Activated naive CD4-positive, alpha-beta T cell treated with anti-CD3 and anti-CD28 coated beads for 36 hours (primary cell): ENCODE measurements at places on chromosomes 4 and X.

GRCh38 chrX:88886908-88887307 is 139.9 kb downstream of the CPXCR1 start:
- no peaks in the 10 kb centered on the region for H3K4me1 ChIP-seq
- H3K27me3 ChIP-seq, result no peaks in the 10 kb centered on the region
- no peak overlapping the region for H3K4me3 ChIP-seq
- H3K27ac ChIP-seq, result no peak overlapping the region
- no peak for DNase-seq

DNA sequence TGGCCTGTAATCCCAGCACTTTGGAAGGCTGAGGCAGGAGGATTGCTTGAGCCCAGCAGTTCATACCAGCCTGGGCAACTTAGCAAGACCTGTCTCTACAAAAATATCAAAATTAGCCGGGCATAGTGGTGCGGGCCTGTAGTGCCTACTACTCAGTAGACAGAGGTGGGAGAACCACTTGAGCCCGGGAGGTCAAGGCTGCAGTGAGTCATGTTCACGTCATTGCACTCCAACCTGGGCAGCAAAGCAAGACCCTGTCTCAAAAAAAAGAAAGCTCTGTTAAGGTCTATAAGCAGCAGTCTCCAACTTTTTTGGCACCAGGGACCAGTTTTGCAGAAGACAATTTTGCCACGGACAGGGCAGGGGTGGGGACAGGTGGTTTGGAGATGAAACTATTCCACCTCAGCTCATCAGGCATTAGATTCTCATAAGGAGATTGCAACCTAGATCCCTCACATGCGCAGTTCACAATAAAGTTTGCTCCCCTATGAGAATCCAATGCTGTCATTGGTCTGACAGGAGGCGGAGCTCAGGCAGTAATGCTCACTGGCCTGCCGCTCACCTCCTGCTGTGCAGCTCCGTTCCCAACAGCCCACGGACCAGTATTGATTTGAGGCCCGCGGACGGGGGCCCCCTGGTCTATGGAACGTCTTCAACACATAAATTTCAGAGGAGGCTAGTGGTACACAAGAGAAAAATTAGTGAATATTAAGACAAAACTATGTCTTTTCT is 67.9 kb downstream of the KLHL8 start:
- no peaks in the 10 kb centered on the region for H3K4me1 ChIP-seq
- no peaks in the 10 kb centered on the region for H3K36me3 ChIP-seq
- H3K4me3 ChIP-seq, result no peak overlapping the region
- no peaks in the 10 kb centered on the region for H3K27me3 ChIP-seq
- DNase-seq, result no peak
- H3K27ac ChIP-seq, result no peak overlapping the region

DNA sequence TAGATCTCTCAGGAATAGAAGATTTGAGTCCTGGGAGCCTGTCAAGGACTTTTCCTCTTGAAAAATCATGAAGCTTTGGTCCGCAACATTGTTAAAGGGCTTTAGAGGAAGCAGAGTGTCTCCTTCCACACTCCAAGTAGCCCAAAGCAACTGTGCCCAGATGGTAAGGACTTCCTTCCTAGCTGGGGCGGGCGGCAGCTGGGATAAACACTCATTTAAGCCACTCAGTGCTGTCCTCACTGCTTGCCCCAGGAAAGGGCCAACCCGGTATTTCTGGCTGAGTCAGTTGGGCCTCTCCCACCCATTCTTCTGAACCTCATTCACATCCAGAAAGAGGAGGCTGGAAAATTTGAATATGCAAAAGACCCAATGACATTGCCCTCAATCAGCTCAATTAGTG is 144.3 kb downstream of the CHIC2 start:
- no peak for DNase-seq
- H3K27me3 ChIP-seq, result peaks cover 6% of the 10 kb centered on the region
- no peaks in the 10 kb centered on the region for H3K36me3 ChIP-seq
- H3K4me1 ChIP-seq, result no peaks in the 10 kb centered on the region
- no peak overlapping the region for H3K4me3 ChIP-seq

GRCh38 chr4:136768925-136769275 is 763.4 kb downstream of the PCDH18 start:
- no peak overlapping the region for H3K4me3 ChIP-seq
- H3K36me3 ChIP-seq, result no peaks in the 10 kb centered on the region
- H3K4me1 ChIP-seq, result no peaks in the 10 kb centered on the region
- no peak for DNase-seq
- no peak overlapping the region for H3K27ac ChIP-seq
- H3K27me3 ChIP-seq, result no peaks in the 10 kb centered on the region

GRCh38 chr4:8850830-8851188 is 20.8 kb downstream of the HMX1 start:
- H3K36me3 ChIP-seq, result no peaks in the 10 kb centered on the region
- no peak overlapping the region for H3K27ac ChIP-seq
- H3K4me1 ChIP-seq, result no peaks in the 10 kb centered on the region
- no peak for DNase-seq

DNA sequence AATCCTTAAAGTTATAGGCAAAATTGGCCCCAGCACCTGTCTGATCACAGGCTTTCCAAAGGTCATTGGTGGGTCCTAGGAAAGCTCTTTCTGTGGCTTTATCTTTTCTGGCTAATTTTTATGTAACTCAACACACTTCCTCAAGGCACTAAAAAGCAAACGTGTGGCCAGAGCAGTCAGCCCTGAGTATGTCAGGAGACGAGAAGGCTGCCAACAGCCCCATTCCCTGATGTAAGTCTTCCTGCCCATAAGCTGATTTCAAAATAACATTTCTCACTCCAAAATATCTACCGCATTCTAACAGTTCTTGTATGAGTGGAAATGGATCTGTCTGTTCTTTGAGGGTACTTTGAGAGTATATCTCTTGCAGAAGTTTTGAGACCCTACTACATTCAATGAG is 25.5 kb upstream of the FUNDC1 start:
- no peak overlapping the region for H3K27ac ChIP-seq
- H3K4me1 ChIP-seq, result no peaks in the 10 kb centered on the region
- H3K36me3 ChIP-seq, result peaks cover 3% of the 10 kb centered on the region
- H3K4me3 ChIP-seq, result no peak overlapping the region
- H3K27me3 ChIP-seq, result no peaks in the 10 kb centered on the region
